Stimulated activated CD8-positive, alpha-beta memory T cell treated with anti-CD3 and anti-CD28 coated beads, Interleukin-4, amount 100 ng/mL, for 4 hours (primary cell): ENCODE measurements at places on chromosomes 2 and 18.

GRCh38 chr2:14781142-14781541 is 148.6 kb downstream of the LRATD1 start:
- DNase-seq, result no peak

GRCh38 chr2:112973156-112973555 is 4.7 kb upstream of the IL36G start:
- DNase-seq, result no peak

DNA sequence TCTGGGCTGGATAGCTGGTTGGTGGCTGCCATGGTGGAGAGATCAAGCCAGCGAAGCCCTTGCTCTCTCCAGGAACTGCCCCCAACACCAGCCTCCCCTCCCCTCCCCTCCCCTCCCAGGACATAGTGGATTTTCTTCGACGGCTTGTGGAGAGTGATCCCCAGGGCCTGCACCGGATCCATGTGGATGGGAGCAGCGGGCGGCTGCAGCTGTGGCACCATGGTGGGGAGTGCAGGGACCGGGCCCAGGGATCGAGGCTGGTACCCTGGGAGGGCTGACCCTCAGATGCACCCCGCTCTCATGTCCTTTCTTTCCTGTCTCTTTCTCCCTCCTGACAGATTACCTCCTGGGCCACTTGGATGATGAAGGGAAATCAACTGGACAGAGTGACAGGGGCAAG is 7.0 kb downstream of the TTC31 start:
- no peak for DNase-seq

DNA sequence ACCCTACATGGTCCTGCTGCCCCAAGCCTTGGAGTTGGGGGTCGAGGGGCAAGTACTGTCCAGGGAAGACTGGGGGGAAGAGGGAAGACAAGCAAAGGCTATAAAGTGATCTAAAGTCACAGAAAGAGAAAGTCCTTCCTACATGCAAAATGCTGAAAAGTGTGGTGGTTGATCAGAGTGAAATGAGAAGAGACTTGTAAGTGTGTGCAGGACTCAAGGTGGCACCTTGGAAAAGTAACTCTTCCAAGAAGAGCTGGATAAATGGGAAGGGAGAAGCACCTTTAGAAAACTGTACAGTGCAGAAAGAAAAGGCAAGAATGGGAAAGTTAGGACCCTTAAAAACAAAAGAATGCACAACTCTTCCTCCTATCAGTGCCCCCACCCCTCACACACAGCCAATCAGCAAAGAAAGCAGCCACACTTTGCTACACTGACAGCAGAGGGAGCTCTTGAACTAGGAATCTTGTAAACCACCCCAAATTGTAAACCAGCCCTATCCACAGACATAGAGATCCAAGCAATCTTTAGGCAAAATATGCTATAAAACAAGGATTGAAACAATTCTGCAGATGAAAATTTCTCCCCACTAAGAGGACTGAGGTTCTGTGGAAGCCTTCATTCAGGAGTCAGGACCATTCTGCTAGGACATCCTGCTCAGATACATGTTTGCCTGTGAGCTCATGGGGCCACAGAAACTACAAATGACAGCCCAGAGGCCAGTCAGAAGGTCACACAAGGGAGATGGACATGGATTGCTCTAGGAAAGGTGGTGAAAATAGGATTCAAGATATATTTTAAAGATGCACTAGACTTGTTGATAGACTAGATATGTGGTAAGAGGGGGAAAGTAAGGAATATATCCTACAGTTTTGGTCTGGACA is 146.4 kb downstream of the FTCDNL1 start:
- no peak for DNase-seq

- no peak for DNase-seq
Observed at GRCh38 chr2:54476852-54477251, 20.7 kb downstream of the SPTBN1 start.
